ENCODE measurements at places on chromosomes 13 and 19.

DNA sequence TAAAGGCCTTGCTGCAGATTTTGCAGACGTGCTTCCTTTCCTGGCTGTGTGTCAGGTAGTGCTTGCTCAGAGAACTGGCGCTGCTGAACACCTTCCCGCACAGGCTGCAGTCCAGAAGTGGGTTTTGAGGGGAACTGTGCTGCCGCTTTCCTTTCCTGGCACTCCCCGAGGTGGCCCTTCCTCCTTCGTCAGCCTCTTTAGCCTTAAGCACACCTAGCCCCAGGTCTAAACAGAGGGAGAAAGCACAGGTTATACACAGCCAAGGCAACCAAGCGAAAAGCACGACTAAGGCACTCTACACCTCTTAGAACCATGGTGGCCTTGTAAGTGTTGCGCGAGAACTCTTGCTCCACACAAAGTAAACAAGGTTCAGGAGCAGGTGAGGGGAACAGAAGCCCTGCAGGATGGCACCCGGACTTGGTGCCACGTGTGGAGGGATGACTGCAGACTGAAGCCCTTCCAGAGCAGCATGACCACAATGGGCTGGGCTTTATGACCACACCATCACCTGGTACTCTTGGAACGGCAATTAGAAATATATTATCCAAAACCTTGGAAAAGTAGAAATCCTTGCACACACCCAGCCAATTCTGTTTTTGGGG is 23.6 kb downstream of the ZNF541 start:
- DNase-seq, result no peak

- DNase-seq, result no peak
Observed at GRCh38 chr19:15240515-15240914, 8.3 kb upstream of the EPHX3 start.

- no peak for DNase-seq
Observed at GRCh38 chr13:29589234-29589633, 6.3 kb downstream of the SLC7A1 start.

- DNase-seq, result no peak
Observed at GRCh38 chr13:95547531-95548167, 4.9 kb upstream of the CLDN10 start.

- DNase-seq, result no peak
Observed at GRCh38 chr19:30036154-30037129, 94.4 kb downstream of the URI1 start.

DNA sequence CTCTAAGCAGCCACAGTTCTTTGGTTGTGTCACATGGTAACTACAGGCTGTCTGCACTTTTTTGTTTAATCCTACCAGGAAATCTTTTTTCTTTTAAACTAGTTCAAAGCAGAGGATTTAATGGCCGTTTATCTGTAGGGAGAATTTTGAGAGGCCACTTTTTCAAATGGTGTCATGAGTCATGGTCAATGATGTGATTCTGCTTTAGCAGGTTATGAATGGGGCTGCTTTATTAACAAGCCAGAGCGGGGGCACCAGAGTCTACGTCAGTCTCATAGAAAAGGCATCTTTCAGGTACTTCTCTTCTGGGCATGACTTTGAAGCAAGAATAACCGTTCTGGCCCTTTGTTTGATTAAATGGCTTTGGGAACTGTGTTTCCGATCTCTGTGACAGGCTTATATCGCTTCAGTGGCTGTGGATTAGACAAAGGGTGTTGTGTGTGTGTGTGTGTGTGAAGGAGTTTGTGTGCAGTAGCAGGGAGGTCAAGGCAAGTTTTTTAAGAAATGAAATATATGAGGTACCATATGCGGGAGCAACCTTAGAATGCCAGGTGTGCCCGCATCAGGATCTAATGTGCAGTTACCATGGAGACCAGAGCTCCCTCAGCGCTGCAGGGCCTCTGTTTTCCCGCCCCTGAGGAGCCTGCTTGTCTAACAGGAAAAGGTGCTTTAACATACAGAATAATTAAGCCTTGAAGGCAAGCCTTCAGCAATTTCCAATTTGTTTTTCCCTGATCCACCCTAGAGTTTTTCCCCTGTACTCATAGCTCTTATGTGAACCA is 120.5 kb downstream of the KATNAL1 start:
- no peak for DNase-seq

DNA sequence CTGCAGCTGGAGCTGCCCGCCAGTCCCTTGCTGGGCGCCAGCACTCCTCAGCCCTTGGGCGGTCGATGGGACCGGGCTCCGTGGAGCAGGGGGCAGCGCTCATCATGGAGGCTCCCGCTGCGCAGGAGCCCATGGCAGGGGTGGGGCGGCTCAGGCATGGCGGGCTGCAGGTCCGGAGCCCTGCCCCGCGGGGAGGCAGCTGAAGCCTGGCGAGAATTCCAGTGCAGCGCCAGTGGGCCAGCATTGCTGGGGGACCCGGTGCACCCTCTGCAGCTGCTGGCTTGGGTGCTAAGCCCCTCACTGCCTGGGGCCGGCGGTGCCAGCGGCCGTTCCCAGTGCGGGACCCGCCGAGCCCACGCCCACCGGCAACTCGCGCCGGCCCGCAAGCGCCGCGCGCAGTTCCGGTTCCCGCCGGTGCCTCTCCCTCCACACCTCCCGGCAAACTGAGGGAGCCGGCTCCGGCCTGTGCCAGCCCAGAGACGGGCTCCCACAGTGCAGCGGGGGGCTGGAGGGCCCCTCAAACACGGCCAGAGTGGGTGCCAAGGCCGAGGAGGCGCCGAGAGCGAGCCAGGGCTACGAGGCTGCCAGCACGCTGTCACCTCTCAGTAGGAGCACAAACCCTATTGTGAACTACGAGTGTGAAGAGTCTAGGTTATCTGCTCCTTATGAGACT is 687.1 kb downstream of the PCDH17 start:
- DNase-seq, result no peak

- no peak for DNase-seq
Observed at GRCh38 chr13:37601648-37602440, 3.3 kb upstream of the POSTN start.

DNA sequence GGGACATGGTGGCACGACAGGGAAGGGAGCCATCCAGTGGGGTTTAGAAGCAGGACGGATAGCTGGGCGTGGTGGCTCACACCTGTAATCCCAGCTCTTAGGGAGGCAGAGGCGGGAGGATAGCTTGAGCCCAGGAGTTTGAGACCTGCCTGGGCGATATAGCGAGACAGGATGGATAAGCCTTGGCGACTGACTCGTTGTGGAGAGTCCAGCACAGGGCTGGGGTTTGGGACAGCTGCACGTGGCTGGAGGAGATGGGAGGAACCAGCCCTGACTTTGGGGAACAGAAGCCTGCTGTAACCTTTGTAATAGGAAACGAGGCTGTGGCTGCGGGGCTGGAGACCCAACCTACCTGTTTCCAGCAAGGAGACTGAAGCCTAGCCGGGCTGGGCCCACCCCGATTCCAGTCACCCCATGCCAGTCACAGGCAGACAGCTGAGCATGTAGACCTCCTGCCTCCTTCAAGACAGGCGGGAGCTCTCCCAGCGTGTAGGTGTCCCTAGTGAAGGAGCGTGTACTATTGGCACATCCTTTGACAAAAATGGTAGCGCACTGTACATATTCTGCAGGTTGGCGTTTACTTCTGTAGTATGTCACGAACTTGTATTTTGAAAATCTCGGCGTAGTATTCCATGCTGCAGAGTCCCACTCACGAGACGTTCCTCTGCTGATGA is 8.0 kb downstream of the LENG1 start:
- no peak for DNase-seq

- no peak for DNase-seq
Observed at GRCh38 chr13:34458756-34459715, 483.0 kb upstream of the NBEA start.

- no peak for DNase-seq
Observed at GRCh38 chr19:49851456-49852259, 699 bp downstream of the PTOV1 start.

DNA sequence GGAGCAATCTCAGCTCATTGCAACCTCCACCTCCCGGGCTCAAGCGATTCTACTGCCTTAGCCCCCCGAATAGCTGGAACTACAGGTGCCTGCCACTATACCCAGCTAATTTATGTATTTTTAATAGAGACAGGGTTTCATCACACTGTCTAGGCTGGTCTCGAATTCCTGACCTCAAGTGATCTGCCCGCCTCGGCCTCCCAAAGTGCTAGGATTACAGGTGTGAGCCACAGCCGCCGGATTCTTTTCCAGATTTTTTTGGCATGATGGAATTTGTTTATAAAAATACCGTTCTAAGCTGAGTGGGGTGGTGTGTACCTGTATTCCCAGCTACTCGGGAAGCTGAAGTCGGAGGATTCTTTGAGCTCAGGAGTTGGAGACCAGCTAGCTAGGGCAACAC is 6.0 kb upstream of the ATG4D start:
- no peak for DNase-seq

- no peak for DNase-seq
Observed at GRCh38 chr13:106490569-106491321, 44.7 kb downstream of the EFNB2 start.

GRCh38 chr19:6433663-6434062 is at the start of gene SLC25A41:
TSS of gene SLC25A41 (minus strand) at chr19:6433763. CDS start at chr19:6433693, 70 bp downstream.
- no peak for DNase-seq

DNA sequence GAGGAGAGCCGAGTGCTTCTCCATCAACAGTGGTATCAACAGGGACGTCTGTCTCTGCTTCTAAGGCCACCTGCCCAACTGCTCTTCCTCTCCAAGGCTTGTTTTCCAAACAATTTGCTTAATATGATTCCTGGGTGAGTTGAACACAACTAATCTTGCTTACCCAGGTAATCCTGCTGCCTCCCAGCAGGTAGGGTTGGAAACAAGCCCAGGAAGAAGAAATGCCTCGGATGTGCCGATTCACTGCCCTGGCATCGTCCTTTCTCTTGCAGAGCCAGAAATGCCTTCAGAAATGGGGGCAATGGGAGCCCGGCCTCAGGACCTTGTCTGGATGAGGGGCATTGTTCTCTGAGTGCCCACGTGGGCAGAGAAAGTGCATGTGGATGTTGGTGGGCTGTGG is 51.9 kb upstream of the C1QTNF9B start:
- DNase-seq, result no peak

DNA sequence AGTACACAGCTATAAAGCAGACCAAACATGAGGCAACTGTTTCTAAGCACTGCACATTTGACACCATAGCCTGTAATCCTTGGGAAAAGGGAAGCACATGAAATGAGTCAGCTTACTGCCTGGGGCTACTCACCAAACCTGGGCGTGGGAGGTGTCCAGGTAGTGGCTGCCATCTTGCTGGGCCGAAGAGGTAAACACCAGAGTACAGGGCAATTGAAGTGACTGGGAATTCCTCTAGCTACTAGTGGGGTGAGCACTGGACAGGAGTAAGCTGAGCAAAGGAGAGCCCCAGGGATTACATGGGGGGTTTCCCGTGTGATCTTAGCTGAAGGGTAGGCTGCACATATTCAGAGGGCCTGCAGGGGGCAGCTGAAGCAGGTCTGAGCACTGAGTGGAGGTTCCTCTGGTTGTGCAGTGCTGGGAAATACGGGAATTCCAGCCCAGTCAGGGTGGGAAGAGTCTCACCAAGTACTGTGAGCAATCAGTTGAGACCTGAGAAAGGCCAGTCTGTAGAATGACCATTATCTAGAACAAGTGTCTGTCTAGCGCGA is 140.5 kb downstream of the SLC7A1 start:
- DNase-seq, result no peak

DNA sequence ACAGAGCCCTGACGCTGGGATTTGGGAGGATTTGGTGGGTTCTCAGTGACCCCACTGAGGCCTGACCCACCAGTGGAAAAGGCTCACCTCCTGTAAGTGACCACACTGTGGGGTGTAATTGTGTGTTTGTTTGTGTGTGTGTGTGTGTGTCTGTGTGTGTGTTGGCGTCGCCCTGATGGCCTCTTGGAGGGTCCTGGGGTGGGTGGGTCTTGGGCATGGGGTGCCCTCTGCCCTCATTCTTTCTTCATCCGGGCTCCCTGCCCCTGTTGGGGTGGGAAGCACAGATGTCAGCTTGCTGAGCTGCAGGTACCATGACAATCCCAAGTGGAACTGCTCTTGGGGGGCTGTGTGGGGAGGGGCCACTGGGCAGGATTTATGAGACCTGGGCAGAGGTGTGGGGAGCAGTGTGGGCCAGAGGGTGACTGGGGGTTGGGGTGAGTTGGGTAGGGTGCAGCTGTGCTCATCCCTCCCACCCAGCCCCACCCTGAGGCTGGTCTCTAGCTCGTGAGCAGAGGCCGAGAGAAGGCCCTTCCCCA is 22.8 kb downstream of the WTIP start:
- no peak for DNase-seq

DNA sequence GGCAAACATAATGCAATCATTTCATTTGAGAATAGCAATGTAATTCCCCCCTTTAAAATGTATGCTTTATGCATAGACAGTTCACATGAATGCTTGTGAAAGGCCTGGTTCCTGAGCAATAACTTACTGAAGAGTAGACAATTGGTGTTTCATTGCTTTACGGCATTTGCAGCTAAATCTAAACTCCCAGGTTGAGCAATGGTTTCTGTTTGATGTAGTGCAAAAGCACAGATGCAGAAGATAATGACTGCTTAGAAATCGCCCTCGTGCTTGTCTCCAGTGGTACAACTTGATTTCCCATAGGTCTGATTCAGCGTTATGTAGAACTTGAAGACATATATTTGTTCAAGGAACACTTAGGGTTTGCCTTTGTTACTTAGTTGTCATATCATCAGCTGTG is 1018.3 kb downstream of the DIAPH3 start:
- no peak for DNase-seq

DNA sequence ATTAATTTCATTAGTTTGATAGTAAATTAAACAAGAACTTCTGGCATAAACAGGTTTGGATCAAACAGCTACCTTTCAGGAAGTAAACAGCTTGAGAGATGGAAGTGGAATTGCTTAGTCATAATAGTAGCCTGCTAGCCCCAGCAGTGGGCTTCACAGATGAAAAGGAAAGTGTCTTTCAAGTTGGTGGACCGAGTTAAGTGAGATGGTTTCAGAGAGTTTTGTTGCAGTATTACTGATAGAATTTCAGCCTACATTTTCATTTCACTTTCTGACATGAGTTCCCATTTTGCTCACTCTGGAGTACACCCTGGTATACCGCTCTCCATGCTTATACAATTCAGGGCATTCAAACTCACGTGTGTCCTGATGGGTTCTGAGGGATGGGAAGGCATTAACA is 2.0 kb upstream of the PTOV1 start:
- DNase-seq, result no peak

DNA sequence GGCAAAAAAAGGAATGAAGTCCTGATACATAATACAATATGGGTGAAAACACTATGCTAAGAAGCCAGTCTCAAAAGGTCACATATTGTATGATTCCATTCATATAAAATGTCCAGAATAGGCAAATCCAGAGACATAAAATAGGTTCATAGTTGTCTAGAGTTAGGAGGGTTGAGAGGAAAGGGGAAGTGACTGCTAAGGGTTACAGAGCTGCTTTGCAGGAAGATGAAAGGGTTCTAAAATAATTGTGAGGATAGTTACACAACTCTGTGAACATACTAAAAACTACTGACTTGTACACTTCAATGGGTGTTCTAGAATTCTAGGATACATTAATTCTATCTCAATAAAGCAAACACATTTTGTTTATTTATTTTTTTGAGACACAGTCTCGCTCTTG is 25.7 kb downstream of the CAB39L start:
- no peak for DNase-seq

All from activated CD8-positive, alpha-beta memory T cell treated with anti-CD3 and anti-CD28 coated beads for 1 hour (primary cell).